T1000 (cell line): ENCODE measurements at places on chromosomes 1 and 21.
A peak's percentile ranks its signal among the peaks of the same experiment; 100 is the strongest.

- DNase-seq = no peak
These were observed 131.6 kb downstream of the RRAGC start for GRCh38 chr1:38727684-38728584.

DNA sequence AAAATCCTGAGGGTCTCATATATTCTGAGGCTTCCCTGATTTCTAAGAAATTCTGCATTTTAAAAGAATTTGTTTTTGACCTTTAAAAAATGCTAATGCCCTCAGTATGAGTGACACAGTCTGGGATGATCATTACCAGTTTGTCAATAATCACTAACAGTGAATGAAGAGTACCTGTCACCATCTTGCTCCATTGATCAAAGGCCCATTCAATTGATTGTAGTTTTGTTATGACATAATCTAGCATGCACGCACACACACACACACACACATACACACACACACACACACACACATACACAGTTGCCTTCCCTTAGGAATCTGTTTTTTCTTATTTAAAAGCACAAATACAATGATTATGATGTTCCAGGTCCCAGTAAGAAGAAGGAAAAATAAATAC, 250.4 kb downstream of the NFIA start:
- no peak for DNase-seq

DNA sequence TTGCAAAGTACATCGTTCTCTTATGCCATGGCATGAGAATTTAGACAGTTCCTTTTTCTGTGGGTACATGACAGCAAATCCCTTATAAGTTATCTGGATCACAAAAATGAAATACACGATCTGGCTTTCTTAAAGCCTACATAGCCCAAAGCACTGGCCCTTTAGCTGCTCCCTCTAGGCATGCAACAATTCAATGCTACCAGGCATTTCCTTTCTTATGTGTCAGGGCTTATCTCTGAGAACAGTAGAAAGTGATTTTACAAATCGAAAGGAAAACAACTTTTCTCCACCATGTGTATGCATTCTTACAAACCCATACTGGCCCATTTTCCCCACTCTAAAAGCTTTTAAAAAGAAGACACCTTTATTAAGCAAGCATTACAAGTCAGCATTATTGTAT, 139.7 kb downstream of the GRIK1 start:
- no peak for DNase-seq

DNA sequence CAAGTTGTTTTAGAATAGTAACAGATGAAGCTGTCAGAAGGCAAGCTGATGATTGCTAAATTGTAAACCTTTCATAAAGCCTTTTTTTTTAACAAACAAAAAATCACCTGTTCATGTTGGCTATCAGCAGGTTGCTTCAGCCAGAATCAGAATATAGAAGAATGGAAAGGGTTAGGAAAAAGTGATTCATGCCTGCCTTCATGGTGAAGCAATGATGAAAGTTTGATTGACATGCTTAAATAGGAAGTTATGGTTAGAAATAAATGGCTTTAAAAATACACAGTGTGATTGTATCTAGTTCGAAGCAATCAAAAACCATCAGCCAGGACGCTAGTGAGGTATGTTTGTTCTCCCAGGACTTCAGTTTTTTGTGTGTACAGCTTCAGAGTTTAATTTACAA, 37.9 kb downstream of the GABPA start:
- DNase-seq = no peak

DNA sequence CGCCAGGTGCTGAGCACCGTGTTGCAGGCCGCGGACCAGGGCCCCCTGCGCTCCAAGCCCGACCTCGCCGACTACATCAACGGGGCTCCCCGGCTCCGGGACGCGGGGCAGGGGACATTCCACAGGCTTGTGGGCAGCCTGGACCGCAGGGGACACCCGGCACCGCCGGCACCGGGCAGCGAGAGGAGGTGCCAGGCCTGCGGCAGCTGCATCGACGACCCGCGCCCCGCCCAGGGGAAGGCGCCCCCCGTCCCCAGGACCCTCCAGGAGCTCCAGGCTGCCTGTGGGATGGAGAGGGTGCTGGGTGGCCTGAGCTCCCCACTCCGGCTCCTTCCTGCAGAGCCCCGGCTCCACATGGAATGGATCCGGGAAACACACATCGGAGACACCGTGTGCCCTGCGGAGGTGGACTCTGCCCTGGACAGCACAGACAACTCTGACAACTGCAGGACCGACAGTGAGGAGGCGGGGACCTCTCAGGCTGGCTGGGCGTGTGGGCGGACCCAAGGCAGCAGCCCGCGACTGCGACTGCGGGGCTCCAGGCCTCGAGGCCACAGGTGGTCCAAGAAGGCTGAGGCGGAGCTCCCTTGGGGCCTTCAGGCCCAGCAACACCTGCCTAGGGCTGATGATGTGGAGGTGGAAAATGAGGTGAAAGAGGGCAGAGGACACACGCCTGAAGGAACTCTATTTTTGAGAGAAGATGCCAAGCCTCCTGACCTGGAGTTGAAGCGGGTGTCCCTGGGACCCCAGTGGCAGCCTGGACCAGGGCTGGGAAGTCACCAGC, 22.8 kb downstream of the KIAA1614 start:
- no peak for DNase-seq

DNA sequence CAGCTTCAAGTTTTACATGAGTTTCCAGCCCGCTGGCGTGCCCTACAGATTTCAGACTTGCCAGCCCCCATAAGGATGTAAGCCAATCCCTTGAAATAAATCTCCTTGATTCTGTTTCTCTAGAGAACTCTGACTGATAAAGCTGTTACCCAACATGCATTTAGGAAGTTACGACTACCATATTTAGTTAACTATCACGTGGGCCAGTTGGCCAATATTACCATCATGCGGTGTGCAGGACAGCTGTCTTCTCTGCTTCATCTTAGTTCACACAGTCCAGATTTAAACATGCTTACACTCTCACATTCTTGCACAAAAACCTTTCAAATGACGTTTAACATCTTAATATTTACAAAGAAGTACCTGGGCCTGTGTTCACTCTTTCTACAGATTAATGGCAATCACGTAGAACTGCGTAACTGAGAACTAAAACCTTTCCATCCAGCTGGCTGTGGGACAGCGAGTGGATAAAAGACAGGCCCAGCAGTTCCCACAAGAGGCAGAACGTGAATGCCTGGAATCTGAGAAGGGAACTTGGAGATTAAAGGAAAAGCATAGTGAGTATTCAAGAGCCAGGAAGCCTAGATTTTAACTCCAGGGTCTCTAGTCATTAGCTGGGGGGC, 20.8 kb downstream of the FAM177B start:
- no peak for DNase-seq

GRCh38 chr1:42999308-42999707, 40.6 kb upstream of the SLC2A1 start:
- no peak for DNase-seq

DNA sequence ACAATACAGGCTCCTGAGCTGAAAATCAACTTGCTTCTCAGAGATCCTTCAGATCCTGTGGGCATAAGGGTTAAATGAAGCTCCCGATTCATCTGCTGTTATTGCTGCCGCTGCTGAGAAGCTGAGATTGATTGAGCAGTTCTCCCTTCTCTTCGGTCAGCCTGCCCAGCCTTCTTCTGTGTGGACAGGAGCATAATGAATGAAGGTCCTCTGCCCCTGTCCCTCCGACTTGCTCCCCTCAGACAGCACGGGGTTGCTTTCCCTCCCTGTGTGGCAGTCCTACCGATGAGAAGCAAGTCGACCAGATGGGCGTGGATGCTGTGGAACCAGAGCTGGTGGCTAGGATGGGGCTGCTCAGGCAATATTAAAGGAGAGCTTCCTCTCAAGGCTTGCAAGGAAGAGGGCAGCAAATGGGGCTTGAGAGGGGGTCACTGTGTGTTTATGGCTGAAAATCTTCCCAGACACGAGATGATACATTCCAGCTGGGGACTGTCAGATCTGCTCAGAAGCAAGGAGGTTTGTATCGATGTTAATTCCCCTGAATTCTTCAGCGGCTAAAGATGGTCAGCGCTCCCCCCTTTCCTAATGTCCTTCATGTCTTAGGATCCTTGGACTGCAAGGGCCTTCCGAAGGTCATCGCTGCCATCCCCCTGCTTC, 63.9 kb upstream of the GOLT1A start:
- no peak for DNase-seq

DNA sequence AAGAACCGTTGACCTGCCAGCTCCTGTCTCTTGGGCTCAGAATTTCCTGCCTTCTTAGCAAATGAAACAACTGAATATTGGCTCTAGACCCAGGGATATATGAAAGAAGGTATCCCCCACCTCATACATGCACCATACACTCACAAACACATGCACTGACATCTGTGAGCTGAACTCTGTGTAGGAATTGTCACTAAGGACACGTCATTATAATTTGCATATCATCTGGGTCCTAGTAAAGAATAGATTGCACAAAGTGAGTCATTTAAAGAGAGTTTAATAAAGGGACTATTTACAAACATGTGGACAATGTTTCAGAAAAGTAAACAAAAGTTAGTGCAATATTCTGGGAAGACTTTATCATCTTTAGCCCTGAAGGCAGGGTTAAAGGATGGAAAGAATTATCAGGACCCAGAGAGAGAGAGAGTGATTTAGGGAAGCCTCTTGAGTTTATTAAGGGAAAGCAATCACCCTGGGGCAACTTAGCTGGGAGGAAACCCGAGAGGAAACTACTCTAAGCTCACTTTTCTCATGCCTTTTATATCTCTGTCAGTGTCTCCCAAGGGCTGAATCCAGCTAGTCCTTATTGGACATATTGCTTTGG, 74.1 kb upstream of the PLA2G4A start:
- peak; percentile 43 for DNase-seq

DNA sequence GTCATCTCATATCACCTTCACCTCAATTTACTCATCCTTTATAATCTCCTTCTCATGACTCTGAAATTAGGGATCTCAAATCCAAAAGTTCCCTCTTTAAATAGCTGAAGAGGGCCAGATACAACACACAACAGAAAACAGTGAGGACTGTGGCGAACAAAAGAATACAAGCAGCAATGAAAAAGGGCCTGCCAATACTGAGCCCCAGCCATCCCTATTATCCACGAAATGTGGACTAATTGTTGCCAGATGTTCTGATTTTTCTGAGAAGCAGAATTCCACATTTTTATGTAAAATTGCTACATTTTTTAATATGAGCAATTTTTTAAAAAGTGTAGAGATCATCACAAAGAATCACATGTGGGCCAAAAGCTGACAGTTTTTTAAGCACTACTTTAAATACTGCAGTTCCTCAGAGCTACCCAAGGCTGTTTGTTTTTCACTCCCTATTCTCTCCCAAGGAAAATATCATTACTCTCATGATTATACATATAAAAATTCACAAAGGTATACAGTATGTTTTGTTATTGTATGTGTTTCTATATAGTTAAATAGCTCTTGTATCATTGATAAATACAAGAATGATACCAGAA, 90.0 kb downstream of the ASH1L start:
- DNase-seq = no peak

DNA sequence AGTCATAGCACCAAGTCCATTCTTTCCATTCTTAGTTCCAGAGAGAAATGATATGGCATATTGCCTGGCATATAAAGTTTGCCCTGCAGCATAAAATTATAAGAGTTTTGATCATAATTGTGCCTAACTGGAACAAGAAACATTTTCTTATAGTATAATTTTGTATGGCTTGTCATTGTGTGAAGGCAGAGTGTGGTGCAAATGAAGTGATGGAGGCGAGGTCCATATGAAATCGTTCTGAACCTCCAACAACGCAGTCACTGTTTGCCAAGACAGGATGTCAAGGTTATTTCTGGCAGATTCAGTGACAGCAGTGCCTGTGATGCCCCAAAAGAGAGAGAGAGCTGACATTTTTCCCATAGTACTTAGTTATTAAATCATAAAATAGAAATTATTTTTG, 584.0 kb downstream of the ADGRL2 start:
- DNase-seq = no peak

DNA sequence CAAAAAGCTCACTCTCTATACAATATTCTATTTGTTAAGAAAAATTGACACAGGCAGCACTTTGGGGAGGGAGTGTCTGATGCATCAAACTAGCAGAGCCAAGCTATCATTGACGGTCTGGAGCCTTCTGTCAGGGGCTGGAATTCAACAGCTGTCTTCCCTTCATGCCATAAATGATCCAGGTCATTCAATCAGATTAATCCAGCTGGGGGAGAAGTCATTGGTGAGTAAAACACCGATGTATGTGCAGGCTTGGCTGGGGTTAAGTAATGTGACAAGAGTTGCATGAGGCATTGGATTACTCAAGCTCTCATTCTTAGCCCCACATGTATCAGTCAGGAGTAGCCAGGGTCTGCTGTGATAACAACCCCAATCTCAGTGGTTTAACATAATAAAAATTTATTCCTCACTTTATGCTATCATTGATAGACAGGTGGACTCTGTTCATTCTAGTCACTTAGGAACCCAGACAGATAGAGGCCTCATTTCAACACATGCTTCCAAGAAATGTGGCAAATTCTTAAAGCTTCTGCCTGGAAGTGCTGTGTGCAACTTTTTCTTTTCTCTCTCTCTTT, 118.1 kb upstream of the GADD45A start:
- DNase-seq = no peak

DNA sequence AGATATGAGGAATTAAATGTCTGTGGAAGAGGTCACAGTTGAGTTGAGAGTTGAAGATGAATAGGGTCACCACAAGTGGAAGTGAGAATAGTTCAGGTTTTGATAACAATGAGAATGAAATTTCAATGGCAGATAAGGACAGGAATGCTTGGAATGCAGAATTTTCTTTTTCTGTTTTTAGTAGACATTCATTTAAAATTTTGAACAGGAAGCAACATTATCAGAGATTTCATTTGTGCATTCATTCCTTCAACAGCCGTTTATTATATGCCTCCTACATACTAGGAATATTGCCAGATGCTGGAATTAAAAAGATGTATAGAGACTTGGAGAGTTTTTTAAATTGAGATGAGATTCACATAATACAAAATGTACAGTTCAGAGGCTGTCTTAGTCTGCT, 126.8 kb downstream of the ITSN1 start:
- DNase-seq = no peak

GRCh38 chr1:150764617-150765101, 919 bp downstream of the CTSS start:
- no peak for DNase-seq

DNA sequence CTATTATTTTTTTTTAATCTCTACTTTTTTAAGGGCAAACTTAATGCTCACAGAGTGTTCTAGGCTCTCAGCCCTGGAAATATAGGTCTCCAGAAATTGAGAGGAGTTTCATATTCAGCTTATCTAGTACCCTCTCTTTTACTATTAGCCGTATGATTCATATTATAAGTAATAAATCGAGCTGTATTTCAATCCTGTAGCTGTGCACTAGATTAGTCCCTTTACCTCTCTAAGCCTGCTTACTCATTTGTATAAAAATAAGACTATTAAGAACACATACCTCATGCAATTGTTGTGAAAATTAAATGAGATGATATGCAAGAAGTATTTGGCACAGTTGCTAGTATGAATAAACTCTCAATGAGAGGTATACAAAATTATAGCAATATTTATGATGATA, 128.2 kb upstream of the HOOK1 start:
- DNase-seq = no peak

DNA sequence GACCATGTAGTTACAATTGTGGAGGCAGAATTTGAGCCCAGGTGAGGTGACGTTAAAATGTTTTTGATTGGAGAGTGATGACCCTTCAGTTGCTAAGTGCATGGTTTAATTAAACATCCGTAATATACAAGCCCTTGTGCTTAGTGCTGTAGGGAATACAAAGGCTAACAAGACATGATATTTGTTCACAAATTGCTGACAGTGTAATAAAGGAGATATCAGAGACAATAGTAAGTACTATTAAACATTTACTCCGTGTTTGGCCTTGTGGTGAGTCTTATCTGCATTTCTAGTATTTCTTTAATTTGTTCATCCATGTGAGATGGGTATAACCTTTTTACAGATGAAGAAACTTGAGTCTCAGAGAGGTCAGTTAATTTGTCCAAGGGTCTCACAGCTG, 37.9 kb downstream of the RLF start:
- no peak for DNase-seq
